KG1 (cell line): ENCODE measurements at places on chromosomes 7 and 10.
A peak's percentile ranks its signal among the peaks of the same experiment; 100 is the strongest.

DNA sequence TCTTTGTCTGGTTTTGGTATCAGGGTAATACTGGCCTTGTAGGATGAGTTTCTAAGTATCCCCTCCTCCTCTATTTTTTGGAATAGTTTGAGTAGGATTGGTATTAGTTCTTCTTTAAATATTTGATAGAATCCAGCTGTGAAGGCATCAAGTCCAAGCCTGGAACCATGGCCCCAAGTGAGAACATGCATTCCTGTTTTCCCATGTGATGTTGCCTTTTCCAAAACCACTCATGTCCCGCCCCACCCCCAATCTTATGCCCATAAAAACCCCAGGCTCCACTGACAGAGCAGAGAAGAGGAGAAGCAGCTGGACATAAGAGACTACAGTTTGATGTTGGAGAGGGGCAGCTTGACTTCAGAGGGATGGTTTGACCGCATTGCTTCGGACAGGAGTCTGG is 71.2 kb downstream of the MINPP1 start:
- no peak for DNase-seq

DNA sequence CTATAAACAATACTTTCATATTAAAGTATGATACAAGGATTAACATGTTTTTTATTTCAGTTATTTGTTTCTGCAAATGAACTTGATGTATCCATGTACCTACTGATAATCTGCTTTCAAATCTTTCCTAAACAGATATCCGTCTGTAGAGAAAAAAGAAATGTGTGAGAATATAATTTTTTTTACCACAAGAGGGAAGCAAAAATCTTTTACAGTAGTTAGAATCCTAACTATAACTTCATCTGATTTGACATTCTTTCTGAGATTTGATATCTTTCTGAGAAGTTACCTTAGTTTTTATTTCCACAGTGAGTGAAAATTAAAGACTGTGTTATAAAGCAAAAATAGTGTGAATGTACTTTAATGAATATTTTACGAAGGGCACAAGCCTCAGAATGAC is 203.9 kb upstream of the PCLO start:
- no peak for DNase-seq

DNA sequence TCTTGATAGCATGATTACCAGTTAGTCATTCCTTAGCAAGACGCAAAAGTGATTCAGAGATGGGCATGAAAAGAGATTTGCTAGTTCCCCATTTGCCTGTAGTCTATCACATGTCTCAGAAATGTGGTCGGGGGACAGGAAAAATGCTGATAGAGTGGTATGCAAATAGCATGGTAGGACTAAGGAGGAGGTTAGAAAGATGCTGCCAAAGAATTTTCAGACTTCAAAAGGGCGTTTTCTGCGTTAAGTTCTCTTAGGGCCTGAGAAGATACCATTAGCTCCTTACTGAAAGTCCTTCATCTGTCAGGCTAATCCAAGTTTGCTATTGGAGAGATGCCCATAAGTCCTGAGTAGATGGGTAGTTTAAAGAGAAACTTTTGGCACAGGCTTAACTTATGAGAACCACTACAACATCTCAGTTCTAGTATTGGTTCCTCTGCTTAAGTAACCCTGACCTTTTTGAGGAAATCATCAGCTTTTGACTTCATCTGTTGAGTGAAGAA is 2.7 kb downstream of the CALD1 start:
- DNase-seq, result no peak

GRCh38 chr7:37735196-37735595 is 51.6 kb downstream of the GPR141 start:
- DNase-seq, result no peak

GRCh38 chr10:124990671-124991625 is 49.0 kb downstream of the ZRANB1 start:
- DNase-seq, result no peak

- DNase-seq, result no peak
These were observed 15.4 kb downstream of the MMRN2 start for GRCh38 chr10:86941991-86942421.

DNA sequence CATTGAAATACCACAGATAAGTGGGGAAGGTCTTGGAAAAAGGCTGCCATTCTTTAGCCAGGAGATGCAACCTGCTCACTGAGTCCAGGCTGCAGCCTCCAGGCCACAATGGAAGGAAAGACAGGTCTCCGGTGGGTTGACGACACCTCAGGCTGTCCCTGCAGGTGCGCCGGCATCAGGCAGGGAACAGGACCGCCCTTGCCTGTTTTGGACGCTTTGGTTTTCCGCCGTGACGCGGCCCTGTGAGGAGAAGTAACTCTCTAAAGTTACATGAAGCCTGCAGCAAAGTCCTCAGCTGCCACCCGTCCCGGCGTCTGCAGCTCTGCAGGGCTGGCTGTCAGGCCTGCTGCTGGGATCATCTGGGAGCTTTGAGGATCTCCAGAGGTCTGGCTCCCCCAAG is 147.0 kb downstream of the WDR37 start:
- DNase-seq, result no peak

GRCh38 chr10:62662486-62662885 is 142.0 kb upstream of the ADO start:
- no peak for DNase-seq

- DNase-seq, result no peak
These were observed 88.1 kb downstream of the SEPTIN14 start for GRCh38 chr7:55774327-55775050.

GRCh38 chr7:110397927-110398660 is 692.8 kb upstream of the LRRN3 start:
- no peak for DNase-seq

- DNase-seq, result no peak
These were observed 97.8 kb downstream of the OAT start for GRCh38 chr10:124320778-124321432.

DNA sequence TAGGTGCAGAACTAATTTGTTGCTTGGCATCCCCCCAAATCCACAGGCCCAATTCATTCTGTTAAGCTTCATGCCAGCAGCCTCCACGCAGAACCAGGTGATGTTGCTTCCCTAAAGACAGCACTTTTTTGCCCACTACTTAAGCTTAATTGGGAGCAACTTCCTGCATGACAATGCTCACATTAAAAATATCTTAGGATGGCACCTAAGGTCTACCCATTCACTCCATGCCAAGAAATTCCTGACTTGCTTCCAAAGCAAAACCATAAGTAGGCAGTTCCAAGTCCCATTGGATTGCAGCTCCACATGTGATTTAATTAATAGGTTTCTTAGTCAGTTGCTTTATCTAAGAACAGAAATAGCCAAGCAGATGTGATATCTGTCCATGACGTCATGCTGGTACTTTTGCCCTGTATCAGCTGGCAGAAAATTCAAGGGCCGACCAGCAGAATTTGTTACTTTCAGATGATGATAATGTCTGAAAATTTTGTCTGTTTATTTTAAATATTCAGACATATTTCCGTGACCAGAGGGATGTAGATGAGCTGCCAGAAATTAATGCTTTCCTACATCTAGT is 325.5 kb downstream of the LHFPL3 start:
- DNase-seq, result no peak

DNA sequence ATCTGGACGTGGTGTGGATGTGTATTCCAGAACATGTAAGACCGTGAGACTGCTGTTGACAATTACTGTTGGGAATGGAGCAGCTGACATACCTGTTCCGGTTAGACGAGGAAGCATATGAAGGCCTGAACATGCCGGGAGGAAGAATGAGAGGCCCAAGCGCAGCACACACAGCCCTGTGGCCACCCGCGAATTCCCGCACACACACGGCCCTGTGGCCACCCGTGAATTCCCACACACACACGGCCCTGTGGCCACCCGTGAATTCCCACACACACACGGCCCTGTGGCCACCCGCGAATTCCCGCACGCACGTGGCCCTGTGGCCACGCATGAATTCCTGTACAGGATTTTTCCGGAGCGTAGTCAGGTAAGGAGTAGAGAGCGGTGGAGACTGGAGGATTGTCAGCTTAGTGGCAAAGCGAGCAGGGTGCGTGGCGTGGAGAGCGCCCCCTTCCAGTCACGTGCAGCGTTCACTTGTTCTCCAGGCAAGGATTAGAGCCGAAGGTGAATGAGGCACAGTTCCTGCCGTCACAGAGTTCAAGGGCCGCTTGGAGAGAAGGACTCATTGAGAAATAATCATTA is 9.5 kb upstream of the SUN1 start:
- no peak for DNase-seq

- no peak for DNase-seq
These were observed 54.1 kb downstream of the PLPP4 start for GRCh38 chr10:120511165-120511564.

- no peak for DNase-seq
These were observed 8.9 kb downstream of the HIP1 start for GRCh38 chr7:75729851-75730274.

- no peak for DNase-seq
These were observed 108.0 kb downstream of the RNLS start for GRCh38 chr10:88474884-88475844.

DNA sequence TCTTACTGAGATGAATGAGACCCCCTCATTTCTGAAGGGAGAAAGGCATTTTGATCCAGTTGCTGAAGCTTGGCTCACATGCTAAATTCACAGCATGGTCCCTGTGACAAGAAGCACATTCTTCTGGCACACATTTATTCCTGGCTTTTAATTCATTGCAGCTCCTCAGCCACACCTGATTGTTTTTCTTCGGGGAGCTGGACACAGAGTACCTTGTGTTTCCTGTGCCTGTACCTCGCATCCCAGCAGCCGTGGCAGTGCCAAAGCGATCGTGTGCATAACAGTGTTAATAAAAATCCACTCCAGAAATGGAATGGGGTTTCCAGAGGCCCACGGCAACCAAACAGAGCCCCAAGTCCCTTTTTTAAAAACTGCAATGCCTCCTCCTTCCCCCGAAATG is 615.3 kb upstream of the MGMT start:
- DNase-seq, result no peak

- no peak for DNase-seq
These were observed 76.1 kb downstream of the GPR37 start for GRCh38 chr7:124689523-124689922.

DNA sequence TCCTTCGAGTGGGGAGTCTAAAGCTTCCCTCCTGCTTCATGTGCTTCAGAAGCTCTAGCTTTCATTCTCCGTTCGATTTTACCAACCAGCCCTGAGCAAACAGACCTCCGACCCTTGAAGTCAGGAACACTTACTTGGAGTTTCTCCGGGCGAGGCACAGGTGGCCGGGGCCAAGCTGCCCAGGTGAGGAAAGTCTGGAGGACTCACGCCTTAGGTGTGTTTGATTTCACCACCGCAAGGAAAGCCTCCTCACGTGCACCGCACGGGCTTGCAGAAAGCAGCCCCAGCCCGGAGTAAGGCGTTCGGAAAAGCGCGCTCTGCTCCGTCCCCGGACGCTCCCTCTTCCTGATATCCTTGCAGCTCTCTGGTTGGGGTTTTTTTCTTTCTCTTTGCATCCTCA is 30.1 kb upstream of the CNPY1 start:
- no peak for DNase-seq

DNA sequence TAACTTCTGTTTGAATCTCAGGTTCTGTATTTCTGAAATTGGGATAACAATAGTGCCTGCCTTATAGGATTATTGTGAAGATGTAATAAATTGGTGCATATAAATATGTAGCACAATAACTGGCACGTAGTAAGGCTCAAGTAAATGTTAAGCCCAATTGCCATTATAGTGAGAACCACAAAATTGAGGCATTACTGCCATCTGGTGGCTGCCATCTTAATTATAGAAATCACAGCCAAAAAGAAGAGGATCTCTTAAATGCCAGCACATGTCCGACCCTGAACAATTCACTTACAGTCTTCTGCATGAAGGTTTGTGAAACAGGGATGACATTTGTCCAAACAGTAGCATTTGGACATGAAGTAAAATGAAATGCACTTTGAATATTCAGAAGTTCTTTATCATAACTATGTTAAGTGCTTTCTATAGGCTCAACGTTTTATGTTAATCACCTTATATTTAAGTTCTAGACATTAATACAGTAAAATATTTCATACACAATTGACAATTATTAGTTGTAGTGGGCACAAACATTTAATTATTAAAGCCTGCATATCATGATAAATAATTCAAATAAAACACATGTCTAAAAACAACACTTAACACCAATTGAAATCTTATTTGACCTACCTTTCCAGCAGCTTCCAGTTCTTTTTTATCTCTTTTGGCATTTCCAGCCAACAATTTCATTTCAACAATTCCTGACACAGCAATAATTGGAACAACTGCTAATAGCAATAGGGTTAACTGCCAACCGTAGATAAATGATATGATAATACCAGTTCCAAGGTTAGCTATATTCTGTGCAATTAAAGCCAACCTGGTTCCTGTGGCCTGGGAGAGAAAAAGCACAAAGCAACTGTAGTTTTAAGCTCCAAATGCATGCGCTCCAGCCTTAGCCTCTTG is 58.5 kb downstream of the ABCB4 start:
- DNase-seq, result peak; percentile 62

GRCh38 chr7:74012842-74013249 is 15.1 kb upstream of the ELN start:
- DNase-seq, result no peak

DNA sequence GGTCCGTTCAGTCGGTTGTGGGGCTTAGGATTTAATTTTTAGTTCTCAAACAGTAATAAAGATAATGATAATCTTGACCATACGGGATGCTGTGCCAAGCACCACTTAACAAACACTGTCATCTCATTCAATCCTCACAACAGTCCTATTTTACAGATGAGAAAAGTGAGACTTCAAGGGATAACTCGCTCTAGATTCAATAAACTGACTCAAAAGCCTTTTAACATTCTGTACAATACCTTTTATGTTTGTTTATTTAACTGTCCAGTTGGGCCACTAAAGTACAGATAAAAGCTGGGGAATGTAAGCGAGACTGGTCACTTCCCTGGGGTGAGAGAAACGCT is 437 bp upstream of the CFAP69 start:
- no peak for DNase-seq

GRCh38 chr7:38548605-38549004 is 82.6 kb downstream of the AMPH start:
- DNase-seq, result no peak

GRCh38 chr7:144048648-144049047 is at the start of gene OR2A5:
Gene OR2A5 (plus strand): TSS chr7:144048948. CDS start chr7:144050402, 1,454 bp downstream.
- no peak for DNase-seq

DNA sequence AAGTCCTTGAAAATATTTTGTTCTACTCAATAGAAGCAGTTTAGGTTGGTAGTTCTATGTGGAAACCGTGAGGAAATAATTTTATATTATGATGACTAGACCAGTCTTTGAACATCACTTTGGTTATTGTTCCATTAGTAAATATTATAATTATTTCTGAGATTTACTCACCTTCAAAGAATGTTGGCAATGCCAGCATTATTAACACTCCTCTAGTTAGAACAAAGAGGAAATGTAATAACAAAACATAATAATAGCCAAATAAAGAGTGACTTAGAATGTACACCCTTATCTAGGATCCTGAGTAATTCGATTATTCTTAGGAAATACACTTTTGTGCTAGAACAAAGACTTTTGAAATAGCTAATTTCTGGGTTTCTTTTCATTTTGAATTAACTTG is 121.1 kb downstream of the CFTR start:
- DNase-seq, result no peak

- DNase-seq, result no peak
These were observed 15.8 kb downstream of the TMEM254 start for GRCh38 chr10:80094231-80094630.

GRCh38 chr7:110591341-110591740 is 499.6 kb upstream of the LRRN3 start:
- no peak for DNase-seq
